ENCODE measurements at places on chromosomes 11 and 22.

DNA sequence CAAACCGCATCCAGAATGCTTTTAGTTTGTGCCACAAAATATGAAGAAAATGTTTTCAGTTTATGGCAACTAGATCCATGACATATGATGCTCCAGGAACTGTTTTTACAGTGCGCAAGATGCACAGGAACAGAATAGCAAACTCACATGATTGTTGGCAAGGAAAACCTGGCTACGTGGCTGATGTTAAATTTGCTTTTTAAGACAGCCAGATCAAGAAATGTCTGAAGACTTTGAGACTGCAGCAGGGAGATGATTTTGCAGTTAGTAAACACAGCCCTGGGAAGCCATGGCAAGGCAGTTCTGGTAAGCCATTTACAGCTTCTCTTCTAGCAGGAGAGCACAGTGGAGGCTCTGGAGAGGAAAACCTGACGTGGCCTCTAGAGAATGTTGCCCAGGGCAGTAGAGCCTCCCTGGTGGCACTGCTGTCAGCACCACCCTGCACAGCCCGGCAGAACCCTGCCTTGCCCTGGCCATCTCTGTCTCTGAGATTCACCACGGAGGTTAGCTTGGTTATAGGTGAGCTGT lies 69.8 kb upstream of the TNRC6B start:
- peak; percentile 75 for DNase-seq

GRCh38 chr11:15884777-15885540 lies 471.4 kb downstream of the SOX6 start:
- no peak for DNase-seq

DNA sequence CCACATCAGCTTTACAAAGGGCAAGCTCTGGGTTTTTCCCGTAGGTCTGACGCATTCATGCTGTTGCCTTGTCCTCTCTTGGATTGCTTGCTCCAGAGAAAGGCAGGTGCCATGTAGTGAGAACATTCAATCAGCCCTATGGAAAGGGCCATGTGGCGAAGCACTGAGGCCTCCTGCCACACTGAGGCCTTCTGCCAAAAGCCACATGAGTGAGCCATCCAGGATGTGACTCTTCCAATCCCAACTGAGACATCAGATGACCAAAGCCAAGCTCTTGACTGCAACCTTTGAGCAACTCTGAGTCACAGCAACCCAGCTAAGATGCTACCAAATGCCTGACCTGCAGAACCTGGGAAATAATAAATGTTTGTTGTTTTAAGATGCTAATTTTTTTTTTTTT lies 9.0 kb upstream of the PANX3 start:
- no peak for DNase-seq

DNA sequence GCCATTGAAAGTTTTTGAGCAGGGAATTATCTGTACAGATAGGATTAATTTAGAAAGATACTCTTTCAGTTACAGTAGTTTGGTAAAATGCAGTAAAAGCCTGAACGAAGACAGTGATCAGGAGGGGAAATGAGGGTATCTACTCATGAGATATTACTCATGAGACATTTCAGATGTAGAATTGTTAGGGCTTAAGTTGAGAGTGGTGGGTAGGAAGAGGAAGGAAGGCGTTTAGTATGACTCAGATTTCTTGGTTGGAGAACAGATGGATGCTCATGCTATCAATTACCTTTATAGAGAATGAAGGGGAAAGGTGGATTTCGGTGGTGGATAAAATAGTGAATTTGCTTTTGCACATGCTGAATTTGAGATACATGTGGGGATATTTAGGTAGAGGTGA lies 15.8 kb downstream of the CCDC81 start:
- DNase-seq: no peak

- peak; percentile 82 for DNase-seq
Measured at GRCh38 chr11:72585762-72586311, 88.4 kb downstream of the PDE2A start.

GRCh38 chr11:78533399-78533798 lies 41.3 kb downstream of the NARS2 start:
- no peak for DNase-seq
